ENCODE measurements at places on chromosomes 12 and 14. TPM values are rescaled to one million over a fixed set of nuclear protein-coding genes. Genes with fewer than 3 reads are reported as not detected.

The RASSF8 gene
- total RNA-seq: 29.6 TPM

DNA sequence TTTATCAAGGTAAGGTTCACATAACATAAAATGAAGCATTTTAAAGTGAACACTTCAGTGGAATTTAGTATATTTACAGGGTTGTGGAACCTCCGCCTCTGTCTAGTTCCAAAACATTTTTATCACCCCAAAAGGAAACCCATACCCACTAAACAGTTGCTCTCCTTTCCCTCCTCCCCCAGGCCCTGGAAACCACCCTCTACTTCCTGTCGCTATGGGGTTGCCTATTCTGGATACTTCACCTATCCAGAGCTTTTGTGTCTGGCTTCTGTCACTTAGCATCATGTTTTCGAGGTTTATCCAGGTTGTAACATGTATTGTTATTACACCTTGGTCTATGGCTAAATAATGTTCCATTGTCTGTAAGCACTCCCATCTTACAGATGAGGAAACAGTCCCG is 27.7 kb upstream of the ZFP36L1 start:
- DNase-seq: no peak

The PLEKHD1 gene
- total RNA-seq: 0.07 TPM

DNA sequence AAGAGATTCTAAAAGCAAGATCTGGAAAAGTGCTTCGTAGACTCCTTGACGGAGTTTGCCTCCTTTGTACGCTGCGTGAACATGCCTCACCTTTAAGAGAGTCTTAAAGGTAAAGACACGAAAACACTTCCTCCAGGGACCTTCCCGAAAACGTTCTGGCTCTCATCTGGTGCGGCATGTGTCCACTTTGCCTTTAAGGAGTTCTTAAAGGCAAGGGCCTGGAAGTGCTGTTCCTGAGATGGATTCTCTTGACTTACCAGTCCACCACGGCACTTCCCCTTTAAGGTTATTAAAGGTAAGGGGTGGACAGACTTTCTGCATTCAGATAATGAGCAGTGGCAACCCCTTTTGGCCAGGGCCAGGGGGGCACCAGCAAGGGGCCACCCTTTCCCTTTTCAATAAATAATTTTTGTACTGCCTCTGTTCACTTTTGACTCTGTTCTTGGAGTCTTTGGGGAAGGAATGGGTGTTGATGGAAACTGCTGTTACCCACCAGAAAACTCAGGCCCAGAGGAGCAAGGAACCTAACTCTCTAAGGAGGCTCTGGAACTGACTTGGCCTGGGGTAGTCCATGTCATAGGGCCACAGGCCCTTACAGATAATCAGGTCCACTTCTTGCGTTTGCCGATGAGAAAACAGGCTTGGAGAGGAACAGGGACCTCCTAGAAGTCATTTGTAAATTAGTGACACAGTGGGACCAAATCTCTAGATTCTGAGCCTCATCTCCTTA is 4.4 kb downstream of the REM2 start:
- peak; percentile 75 for DNase-seq

DNA sequence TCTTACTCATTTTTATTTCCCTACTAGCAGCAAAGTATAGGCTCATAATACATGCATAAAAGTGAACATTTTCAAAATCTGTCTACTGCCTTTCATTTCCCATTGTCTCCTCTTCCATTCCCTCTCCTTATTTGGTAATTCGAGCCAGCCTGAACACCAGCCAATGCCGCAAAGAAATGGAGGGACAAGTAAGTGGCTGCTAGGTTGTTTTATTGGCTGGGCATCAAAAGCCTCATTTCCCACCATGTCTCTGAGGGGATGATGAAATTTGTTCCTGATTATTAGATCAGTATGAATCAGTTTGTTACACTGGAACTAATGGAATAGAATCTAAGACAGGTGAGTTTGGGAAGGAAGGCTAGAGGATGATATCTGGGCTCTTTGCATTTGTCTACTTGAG is 143.5 kb downstream of the KCNA5 start:
- DNase-seq: no peak

GRCh38 chr14:50249136-50249775 is 17.9 kb upstream of the SOS2 start:
- DNase-seq: no peak

The RNASE3 gene
- not detected for total RNA-seq

The GPR65 gene
- not detected for total RNA-seq

The MON2 gene
- 15.9 TPM for total RNA-seq

The CHGA gene
- total RNA-seq: not detected

DNA sequence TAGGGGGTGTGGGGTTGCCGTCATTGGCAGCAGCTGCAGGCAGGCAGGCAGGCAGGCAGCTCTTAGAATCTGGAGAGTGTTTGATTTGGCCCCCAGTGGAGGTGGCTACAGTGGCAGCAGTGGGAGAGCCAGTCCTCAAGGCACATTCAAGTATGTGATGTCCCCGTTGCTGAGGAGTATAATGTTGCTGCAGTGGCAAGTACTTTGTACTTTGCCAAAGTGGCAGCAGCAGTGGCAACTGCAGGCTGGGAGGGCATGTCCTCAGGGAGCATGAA is 147.1 kb downstream of the PAPOLA start:
- DNase-seq: no peak

DNA sequence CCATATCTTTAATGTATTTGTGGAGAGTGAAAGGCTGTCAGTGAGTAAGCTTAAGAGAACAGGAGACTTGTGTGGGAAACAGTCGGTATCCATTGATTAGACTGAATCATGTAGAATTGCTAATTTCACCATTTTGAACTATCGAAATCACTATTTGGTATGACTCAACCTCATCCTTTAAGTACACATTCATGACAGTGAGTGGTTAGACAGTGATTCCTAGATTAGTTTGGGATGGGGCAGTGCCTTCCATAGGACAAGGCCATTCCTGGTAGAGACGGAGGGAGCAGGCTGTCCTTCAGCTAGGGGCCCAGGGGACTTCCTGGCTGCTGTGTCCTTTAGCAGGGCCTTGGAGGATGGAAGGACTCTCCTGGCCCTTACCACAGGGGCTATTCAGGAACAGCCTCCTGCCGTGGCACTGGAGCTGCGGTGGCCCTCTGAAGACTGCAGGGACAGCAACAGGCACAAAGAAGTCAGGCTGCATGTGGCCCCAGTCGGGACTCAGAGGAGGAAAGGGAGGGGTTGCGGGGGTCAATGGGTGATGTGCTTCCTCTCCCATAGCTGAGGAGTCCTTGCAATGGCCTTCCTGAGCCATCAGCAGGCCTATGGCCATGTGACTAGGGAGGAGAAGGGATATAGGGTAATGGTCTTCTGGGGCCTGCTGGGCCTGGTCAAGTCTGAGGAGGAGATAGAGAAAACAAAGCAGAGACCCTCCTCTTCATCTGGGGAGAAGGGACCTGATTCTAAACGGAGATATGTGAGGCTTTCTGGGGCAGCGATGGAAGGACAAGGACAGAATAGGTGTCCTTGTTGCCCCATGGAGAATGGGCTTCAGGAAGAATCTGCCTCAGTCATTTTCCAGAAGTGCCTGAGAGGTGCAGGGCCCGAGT is 11.2 kb downstream of the SERPINA1 start:
- DNase-seq: no peak

The KRT78 gene
- total RNA-seq: not detected

- no peak for DNase-seq
Observed at GRCh38 chr14:105926373-105927095, 400.2 kb downstream of the TMEM121 start.

The PRIMA1 gene
- total RNA-seq: not detected

- no peak for DNase-seq
Observed at GRCh38 chr12:102565555-102565954, 85.2 kb upstream of the IGF1 start.

- DNase-seq: no peak
Observed at GRCh38 chr12:44774815-44775411, 101.2 kb downstream of the NELL2 start.

DNA sequence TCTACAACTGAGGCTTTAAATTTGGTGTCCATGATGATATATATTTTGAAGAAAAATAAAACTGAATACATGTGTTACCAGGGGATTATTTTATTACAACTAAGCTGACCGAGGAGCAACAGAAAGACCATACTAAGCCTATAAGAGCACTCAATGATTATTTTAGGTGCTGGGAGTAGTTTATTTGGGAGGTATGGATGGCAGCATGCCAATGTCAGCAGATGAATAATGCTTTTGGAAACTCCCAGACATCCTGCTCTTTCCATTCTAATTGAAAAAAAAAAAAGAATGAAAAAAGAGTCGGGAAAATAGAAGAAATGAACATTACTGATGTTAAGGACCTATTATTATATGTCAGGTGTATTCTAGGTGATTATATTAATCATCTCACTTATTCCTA is 441.2 kb downstream of the BTG1 start:
- no peak for DNase-seq

The GPR162 gene
- 1.2 TPM for total RNA-seq

- DNase-seq: no peak
Observed at GRCh38 chr12:94954948-94955592, 48.4 kb downstream of the NDUFA12 start.

The EIF4B gene
- 371 TPM for total RNA-seq

DNA sequence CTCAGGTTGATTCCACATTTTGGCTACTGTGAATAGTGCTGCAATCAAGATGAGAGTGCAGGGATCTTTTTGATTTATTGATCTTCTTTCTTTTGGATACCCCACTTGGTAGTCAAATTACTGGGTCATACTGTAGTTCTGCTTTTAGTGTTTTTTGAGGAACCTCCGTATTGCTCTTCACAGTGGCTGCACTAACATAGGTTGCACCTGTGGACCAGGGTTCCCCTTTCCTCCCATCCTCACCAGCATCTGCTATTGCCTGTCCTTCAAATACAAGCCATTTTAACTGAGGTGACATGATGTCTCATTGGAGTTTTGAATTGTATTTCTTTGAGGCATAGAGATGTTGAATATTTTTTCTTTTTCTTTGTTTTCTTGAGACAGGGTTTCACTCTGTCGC is 152.5 kb upstream of the TMEM132C start:
- DNase-seq: no peak

The KRT80 gene
- total RNA-seq: 18.0 TPM

- DNase-seq: no peak
Observed at GRCh38 chr12:47033789-47034555, 45.4 kb upstream of the PCED1B start.

GRCh38 chr14:75905147-75905904 is 76.5 kb downstream of the TGFB3 start:
- no peak for DNase-seq

The CCDC175 gene
- total RNA-seq: not detected

DNA sequence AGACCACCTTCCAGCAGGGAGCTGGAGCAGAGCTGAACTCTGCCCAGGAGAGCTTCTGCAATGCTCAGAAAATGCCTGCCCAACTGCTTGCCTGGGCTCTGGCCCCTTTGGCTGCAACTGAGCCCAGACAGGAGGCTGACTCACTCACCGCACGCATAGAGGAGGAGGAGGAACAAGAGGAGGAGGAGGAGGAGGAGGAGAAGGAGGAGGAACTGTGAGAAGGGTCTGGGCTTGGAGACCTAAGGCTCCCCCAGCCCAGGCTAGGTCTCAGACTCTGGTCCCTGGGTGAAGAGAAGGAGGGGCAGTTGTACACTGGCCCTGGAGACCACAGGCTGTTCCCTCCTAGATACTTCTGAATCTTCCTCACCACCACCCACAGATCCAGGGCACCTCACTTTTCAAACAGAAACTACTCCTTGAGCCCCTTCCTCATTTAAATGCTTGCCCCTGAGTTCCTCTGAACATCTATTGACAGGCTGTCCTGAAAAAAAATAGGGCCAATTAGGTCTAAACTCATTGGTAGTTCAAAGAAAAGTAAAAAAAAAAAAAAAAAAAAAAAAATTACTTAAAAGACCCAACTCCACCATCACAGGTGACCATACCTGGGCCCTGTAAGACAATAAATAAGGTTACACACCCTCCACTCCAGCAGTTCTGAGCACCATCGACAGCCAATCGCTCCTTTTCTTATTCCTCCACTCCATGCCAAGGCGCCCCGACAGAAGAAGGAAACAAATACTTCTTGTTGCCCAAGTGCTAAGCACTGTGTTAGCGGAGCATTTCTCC is 674 bp downstream of the VDR start:
- no peak for DNase-seq

- DNase-seq: no peak
Observed at GRCh38 chr12:100953677-100954076, 159.1 kb downstream of the ANO4 start.

DNA sequence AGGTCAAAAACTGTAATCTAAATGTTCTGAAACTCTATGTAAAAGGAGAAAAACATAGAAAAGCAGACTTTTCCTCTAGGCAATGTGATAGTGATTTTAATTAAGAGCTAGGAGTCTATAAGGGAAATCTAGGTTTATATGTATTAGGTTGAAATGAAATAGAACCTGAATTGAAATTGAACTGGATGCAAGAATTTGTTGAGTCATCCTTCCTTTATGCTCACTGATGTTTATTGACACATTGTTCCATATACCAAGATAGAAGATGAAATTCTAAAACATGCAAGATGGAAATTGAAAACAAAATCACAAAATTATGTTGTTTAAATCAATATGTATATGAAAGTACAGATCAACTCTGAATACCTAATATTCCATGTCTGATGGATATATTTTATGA is 170.4 kb upstream of the FLRT2 start:
- DNase-seq: no peak

Data from epithelial cell of proximal tubule (primary cell).